ENCODE measurements at places on chromosomes 12 and 14. TPM values are rescaled to one million over a fixed set of nuclear protein-coding genes. Genes with fewer than 3 reads are reported as not detected.

- no peak for DNase-seq
Observed at GRCh38 chr12:21607701-21608100, 3.1 kb upstream of the GYS2 start.

DNA sequence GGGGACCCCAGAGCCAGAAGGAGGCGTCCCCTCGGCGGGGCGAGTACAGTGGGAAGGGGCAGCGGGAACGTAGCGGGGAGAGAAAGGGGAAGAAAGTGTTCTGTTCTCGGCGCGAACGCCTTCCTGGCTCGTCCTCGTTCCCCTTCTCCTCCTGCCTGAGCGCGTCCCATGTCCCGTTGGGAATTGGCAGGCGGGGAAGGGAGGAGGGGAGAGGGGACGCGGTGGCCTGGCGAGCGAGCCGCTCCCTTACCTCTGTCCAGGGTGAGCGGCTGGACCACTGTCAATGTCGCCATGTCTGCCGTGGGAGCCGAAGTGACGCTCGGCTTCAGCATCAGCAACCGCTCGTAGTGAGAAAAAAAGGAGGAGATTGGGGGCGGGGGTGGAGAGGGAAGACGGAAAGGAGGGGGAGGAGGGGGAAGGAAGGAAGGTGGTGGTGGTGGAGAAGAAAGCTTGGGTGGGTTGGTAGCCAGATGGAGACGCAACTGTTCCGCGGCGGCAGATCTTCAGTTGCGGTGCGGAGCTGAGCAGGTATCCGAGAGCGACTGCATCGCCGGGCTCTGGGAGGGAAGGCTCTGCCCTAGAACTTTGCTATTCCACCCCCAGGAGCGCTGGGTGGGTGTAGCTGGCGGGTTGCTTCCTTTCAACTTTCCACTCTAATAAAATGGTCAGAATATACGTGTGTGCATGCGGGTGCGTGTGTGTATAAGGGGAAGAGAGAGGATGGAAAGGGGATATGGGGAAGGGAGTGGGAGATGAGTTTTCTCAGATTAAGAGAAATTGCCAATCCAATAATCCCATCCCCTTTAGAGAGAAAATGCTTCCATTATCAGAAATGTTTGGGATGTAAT, at the start of gene LIN7A:
Gene LIN7A, minus strand, starts transcription at position 544 of the 848 bp plus-strand sequence. Its CDS starts 212 bp downstream, at position 332.
- DNase-seq = no peak

DNA sequence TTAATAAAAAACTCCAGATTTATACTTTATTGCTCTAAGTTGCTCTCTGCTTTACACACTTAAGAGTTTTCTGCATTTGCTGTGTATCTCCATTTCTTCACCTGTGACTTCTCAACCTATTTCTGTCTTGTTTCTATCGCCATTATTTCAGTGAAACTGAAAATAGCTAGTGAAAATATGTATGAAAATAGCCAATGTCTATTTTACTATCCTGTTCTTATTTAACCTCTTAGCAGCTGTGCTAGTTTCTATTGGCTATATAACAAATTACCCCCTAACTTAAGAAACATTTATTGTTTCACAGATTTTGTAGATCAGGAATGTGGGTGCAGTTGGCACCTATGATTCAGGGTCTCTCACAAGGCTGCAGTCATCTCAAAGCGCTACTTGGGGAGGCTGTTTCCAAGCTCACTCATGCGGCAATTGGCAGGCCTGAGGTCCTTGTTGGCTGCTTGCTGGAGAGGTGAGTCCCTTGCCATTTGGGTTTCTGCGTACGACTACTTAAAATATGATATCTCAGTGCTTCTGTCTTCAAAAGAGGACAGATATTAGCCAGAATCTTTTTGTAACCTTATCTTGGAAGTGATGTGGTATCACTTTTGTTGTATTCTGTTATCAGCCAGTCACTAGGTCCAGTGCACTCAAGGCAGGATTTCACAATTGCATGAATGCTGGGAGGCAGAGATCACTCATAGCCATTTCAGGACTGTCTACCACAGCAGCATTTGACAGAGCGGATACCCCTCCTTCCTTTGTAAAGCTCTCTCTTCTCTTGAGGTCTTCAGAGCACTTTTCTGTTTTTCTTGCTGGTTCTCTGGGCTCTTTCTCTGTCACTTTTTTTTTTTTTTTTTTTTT, 7.2 kb downstream of the ERC1 start:
- no peak for DNase-seq

DNA sequence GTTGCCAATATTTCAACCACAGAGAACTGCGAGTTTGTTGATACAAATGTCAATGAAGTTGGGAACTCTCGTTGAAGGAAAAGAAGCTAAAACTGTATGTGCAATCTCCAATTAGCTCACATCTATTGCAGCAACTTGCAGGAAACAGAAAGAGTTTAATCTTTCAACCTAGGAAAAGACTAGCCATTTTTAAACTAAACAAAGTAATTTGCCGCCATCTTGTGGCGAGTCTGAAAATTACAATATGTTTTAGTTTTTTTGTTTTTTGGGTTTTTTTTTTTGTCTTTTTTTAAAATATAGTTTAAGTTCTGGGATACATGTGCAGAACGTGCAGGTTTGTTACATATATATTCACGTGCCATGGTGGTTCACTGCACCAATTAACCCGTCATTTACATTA, 131.2 kb upstream of the FOXG1 start:
- peak; percentile 47 for DNase-seq

DNA sequence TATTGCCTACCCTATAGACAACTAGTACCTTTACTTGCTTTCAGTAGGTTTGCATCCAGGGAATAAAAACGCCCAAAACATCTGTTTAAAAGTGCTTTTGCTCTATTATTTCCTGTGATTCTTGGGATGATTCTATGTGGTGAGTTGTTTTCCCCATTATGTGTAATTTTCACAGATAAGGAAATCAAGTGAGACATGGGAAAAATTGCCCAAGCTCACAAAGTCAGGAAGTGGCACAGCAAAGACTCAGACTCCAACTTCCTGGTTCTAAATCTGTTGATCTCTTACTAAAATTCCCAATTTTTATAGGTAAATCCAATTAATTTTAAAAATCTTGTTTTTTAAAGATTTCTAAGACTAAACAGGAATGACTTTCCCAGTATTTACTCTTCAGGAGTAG, 39.0 kb downstream of the NID2 start:
- DNase-seq = no peak

DNA sequence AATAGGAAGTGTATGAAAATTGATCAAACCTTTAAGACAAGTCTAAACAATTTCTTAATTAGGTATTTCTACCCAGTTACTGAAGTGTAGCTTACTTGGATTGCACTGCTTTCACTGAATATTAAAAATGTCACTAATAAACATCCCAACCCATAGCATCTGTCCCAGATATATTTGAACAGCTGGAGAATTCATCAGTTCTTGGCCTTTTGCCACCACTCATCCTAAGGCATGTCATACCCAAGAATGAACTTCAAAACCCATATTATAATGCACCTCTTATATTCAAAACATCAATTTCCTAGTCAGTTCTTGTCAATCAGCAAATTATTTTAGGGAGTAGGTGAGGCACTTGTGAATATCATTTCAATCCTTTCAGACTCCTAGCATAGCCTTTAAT, 392.3 kb downstream of the PAWR start:
- DNase-seq = no peak

- no peak for DNase-seq
Observed at GRCh38 chr12:68069275-68069674, 80.0 kb downstream of the IFNG-AS1 start.

DNA sequence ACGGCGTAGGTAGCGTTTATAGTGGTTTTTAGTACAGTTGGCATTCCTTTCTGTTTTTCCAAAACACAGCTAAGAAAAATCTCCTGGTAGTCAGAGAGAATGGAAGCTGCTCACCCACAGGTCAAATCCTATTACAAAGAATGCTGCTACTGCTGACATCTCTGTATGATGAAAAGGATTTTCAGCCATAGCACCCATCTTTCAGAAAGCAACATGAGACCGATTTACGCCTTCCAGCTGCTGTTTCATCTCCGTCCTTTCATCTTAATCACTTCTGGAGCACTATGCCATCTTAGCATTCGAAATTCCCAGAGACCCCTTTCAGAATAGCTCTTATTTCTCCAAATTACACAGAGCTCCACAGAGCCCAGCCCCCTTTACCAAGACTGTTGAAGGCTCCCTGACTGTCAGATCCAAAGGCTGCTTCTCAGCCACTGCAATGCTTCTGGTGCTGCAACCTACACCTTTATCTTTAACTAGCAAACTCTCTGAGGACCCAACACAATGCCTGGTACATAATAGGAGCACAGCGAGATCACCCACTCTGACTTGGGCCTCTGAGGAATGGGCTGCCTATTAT, 211.8 kb downstream of the NEDD1 start:
- DNase-seq = no peak

DNA sequence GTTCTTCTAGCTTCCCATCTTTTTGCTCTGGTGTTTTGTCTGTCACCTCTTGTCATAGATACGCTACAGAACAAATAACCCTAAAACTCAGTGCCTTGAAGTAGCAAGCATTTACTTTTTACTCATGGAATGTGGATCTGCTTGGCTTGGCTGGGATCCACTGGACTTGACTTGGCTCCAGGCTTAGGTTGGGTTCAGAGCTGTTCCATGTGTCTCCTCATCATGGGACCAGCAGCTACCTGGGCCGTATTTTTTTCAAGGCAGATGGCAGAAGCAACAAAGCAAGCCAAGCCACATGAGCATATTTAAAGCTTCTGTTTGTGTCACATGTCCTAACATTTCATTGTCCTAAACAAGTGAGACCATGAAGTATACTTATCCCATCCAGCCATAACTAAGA, 48.7 kb upstream of the ATF1 start:
- DNase-seq = no peak

DNA sequence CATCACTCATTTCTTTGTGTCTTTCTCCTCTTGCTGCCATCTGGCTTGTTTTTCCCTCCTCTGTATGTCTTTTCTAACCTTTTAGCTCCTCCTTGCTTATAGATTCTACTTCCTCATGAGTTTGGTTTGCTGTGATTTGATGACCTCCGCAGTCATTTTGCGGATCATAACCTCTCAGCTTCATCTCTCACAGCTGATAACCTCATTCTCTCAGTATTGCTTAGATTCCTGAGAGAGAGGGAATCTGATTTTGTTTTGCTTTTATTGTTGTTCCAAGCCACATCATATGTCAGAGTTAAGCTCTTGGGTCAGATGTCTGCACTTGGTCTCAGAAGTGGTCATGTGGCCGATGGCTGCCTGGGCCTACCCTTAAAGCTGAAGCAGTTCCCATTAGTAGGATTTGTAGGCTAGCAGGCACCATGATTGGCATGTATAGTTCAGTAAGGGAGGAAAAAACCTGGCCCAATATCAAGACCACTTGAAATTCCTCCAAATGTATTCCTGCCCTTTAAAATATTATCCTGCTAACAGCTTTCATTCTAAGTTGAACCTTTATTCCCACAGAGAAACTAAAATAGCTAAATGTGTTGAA, 13.5 kb downstream of the ZNF664 start:
- no peak for DNase-seq

- DNase-seq = no peak
Observed at GRCh38 chr12:131384544-131384855, 326.4 kb upstream of the SFSWAP start.

DNA sequence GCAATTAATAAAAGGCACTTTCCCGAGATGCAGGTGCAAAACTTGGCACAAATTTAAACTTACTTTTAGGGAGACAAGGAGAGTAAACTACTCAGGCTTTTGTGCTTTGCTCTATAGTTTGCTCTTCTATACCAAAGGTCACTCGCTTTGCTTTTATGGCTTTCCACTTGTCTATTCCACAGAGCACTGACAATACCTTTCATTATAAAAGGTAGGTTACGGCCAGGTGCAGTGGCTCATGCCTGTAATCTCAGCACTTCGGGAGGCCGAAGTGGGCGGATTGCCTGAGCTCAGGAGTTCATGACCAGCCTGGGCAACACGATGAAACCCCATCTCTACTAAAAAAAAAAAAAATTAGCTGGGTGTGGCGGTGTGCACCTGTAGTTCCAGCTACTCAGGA, 32.9 kb downstream of the ALKBH1 start:
- DNase-seq = no peak

GRCh38 chr12:92452763-92453162, 250.0 kb upstream of the PLEKHG7 start:
- no peak for DNase-seq

DNA sequence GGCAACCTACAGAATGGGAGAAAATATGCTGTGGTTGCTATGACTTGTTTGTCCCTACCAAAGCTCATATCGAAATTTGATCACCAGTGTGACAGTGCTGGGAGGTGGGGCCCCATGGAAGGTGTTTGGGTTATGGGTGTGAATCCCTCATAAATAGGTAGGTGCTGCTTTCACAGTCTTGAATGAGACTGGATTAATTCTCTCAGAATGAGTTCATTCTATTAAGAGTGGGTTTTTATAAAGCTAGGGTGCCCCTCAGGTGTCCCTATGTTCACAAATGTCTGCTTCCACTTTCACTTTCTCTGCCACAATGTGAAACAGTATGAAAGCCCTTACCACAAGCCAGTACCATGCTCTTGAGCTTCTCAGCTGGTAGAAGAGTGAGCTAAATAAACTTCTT, 133.5 kb downstream of the CPNE8 start:
- no peak for DNase-seq

DNA sequence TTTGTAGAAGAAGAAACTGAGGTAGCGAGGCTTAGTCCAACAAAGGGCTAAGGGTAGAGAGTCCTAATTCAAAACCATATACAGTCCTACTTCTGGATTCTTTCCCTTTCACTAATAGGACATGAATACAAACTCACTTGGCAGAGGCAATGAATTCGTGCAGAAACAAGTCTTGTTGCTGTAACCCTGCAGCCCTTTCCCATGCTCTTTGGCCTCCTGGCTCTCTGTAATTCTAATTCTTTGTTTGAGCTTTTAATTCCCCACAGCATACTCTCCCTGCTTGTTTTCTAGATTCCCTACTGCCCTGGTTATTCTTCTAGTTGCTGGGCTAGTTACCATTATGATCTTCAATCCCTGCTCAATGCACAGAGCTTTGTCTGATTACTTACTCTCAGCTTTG, 381.4 kb downstream of the ETNK1 start:
- DNase-seq = no peak

- DNase-seq = peak; percentile 76
Observed at GRCh38 chr12:24943947-24944600, 4.8 kb downstream of the BCAT1 start.

DNA sequence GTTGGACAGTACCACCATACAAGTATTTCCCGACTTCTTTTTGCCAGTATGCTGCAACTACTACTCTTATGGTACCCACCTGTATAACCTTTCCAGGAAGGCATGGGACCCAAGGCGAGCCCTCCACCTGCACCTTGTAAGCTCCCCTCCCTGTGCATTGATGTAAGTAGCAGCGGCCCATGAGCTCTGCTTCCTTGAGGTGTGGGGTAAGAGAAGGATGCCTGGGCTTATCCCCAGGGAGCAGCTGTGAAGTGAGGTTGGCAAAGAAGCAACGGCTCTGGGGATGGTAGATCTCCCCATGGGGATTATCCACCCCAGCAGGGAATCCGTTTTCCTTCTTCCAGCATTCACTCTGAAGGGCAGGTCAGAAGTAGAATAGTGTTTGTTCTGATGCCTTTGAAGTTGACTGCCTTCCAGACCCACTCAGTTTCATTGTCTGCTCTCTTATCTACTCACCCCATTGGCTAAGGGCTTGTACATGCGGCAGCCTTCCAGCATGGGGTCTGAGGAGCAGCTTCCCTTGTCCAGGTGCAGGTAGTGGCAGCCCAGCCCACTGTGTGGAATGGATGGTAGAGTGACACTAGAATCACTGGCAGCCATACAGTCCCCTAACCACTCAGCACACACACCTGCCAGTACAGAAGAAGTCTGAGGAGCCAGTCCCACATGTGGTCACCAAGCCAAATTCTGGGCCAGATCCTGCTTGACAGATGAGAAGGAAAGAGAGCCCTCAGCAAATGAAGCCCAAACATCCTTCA, 3.4 kb downstream of the CIROP start:
- no peak for DNase-seq

Gene AACS
- total RNA-seq = 16.0 TPM

Gene OR4E2
- total RNA-seq = not detected

Gene SLC38A4
- total RNA-seq = 14.5 TPM

Gene NPFF
- not detected for total RNA-seq

Gene FOXA1
- 0.87 TPM for total RNA-seq

Data from SJSA1 (cell line).